ENCODE measurements at places on chromosomes 13 and 19.

DNA sequence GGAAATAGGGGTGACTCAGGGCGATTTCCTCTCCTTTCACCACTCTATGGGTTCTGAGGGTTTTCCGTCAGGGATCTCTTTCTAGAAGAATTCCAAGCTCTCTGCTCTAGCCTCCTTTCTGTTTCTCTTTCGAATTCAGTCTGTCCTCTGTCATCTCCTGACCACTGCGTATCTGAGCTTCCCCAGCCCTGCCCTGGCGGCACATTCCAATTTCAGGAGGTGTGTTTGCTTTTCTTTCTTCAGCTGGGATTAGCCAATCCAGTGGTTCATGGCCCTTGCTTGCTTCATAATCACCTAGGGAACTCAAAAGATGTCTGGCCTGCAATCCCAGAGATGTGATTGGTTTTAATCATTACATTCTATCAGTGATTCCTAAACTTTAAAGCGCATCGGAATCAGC is 9.4 kb downstream of the IFNL2 start:
- DNase-seq: no peak

GRCh38 chr19:47209319-47210179 is 21.4 kb downstream of the BBC3 start:
- DNase-seq: no peak

- DNase-seq: peak; percentile 51
These were observed 5.1 kb upstream of the KRTDAP start for GRCh38 chr19:35495107-35496064.

- DNase-seq: no peak
These were observed 519.9 kb upstream of the SPRY2 start for GRCh38 chr13:80860845-80861244.

DNA sequence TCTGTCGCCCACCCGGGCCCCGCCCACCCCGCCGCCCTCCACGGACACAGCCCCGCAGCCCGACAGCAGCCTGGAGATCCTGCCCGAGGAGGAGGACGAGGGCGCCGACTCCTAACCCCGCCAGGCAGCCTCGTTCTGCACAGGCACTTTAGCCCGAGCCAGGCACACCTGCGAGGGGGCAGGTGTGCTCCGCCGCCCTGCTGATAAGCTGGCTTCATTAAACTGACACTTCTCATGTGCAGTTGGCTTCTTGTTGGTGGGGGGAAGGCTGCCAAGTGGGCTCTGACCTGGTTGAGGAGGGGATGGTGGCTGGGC is 8.2 kb downstream of the IL4I1 start:
- DNase-seq: no peak

- no peak for DNase-seq
These were observed 47.8 kb upstream of the C1QTNF9 start for GRCh38 chr13:24261566-24261965.

- no peak for DNase-seq
These were observed 166.4 kb downstream of the MYO16 start for GRCh38 chr13:108795841-108796240.

DNA sequence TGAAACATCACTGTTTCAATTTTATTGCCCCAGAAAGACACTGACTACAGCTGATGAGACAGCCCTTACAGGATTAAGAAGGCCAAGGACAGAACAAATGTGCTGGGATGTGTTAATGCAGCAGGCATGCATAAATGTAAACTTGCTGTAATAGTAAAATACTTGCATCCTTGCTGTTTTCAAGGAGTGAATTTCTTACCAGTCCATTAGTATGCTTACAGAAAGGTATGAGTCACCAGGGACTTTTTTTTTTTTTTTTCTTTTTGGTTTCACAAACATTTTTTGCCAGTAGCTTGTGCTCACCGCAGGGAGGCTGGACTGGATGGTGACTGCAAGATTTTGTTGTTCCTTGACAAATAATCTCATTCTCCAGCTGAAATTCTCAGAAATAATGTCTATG is 55.1 kb downstream of the GPR180 start:
- no peak for DNase-seq

GRCh38 chr13:32781906-32782305 is 195.7 kb downstream of the PDS5B start:
- no peak for DNase-seq

GRCh38 chr19:54677217-54677616 is 14.4 kb downstream of the LILRB4 start:
- no peak for DNase-seq

- DNase-seq: peak; percentile 86
These were observed 12.6 kb downstream of the XRCC1 start for GRCh38 chr19:43562698-43563241.

GRCh38 chr13:50080911-50081678 is 65.9 kb downstream of the KCNRG start:
- peak; percentile 34 for DNase-seq

GRCh38 chr13:27924529-27925141 is 4.8 kb downstream of the PDX1 start:
- no peak for DNase-seq

DNA sequence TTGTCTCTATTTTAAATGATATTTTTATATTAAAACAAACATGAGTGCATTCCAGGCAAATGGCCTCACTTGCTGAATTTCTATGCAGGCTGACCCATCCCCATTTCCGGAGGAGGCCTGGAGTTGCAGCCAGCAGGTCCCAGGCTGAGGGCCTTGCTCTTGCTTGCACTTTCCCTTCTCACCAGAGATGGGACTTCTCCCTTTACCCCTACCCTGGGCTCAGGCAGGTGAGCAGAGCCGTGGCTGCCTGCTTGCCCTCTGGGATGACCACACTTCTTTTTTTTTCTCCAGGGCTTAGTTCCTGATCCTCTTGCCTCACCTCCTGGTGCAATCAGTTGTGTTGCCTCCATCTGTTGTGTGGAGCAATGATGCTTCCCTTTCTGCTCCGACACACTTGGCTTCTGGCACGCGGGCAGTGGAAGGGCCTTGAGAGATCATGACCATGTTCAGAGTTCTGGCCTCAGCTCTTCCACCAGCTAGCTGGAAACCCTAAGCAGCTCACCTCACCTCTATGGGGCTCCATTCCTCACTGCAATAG is 11.1 kb upstream of the OLFM4 start:
- DNase-seq: no peak

DNA sequence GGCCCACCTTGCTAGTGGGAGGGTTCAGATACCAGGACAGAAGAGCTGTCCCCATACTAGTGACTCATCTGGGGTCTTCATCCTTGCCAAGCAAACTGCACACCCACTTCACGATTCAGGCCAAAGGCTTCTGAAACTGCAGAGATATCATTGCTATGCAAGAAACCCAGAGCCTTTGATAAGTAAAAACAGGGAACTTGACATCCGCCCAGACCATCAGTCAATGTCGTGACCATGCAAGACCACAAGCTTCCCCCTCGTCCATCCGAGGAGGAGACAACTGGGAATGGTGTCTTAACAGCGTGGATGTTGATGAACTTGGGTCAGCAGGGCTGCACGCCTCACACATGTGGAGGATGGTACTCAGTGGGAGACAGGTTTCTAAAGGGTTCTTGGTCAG is 58.0 kb downstream of the ABCC4 start:
- no peak for DNase-seq

GRCh38 chr13:95697052-95697680 is 20.2 kb downstream of the DNAJC3 start:
- no peak for DNase-seq

GRCh38 chr13:94233401-94233800 is 246.1 kb downstream of the DCT start:
- no peak for DNase-seq

DNA sequence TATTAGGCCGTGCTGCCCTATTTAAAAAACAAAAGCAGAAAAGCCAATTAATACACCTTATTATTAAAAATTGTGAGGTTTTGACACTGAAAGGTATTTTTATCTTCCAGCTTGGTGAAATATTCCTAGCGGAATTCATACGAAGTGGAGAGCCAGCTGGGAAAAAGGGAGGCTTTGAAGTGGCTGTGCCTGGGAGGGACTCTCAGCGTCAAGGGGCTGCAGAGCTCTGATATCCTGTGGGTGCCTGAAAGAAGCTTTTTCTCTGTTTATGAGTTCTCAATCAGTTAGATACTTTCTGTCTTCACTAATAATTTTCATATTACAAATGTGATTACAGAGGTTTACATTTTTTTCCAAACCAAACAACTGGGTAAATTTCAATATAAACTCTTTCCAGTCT is 140.2 kb upstream of the MIR17HG start:
- DNase-seq: no peak

DNA sequence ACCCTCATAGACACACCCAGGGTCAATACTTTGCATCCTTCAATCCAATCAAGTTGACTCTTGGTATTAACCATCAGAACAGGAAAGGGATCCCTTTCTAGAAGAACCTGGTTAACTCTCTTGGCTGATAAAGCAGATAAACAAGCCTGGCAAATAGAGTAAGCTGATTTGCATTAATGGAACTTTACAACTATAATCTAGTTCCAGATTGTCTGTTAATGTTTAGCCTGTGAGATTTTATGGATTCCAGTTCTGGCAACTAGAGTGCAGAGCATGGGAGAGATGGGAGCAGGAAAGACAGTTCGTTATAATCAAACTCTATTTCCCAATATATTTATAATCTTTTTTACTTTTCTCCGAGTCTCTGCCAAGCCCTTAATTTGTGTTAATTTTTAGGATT is 272.6 kb upstream of the KLHL1 start:
- no peak for DNase-seq

GRCh38 chr19:29845574-29846176 is 33.9 kb downstream of the CCNE1 start:
- DNase-seq: no peak

GRCh38 chr13:91659256-91660075 is 261.0 kb downstream of the GPC5 start:
- DNase-seq: no peak

DNA sequence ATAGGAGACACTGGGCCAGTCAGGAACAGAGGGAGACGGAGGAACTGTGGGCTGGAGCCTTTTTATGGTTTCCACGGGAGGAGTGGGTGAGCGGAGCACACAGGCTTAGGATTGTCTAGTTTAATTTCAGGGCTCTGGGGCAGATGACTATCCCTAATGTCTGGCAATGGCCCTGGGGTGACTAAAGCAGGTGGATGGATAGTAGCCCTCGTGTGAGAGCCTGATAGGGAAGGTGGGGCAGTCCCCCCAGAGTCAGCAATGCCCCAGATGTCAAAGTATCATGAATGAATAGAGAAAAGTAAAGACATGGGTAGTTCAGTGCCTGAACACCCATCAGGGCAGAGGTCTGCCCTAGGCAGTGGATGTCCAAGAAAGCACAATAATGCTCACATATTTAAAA is 94.2 kb downstream of the ZDHHC20 start:
- DNase-seq: no peak

GRCh38 chr13:42968906-42969305 is 23.1 kb downstream of the EPSTI1 start:
- DNase-seq: no peak

DNA sequence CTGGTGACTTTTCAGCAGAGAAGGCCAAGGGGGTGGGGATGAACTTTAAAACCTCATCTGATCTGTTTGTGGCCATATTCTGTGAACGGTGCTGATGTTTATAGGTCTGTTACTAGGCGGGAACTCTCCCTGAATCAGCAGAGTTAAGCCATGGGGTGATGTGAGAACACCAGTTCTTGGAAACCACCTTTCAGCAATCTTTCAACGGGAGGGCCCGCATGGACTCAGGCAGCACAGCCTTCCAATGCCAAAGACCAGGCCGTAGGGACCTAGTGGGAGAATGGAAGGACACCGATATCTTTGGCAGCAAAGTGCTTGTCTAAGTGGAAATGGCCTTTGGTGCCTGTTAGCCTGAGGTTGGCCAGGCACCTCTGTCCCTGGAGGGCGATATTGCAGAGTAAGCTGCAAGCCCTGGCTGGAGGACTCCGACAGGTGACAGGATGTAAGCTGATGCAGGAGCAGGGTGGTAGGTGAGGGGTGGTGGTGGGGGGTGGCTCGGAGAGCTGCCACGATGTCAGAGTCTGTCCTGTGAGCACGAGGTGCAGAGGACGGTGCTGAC is 57.0 kb downstream of the ERCC5 start:
- DNase-seq: no peak

DNA sequence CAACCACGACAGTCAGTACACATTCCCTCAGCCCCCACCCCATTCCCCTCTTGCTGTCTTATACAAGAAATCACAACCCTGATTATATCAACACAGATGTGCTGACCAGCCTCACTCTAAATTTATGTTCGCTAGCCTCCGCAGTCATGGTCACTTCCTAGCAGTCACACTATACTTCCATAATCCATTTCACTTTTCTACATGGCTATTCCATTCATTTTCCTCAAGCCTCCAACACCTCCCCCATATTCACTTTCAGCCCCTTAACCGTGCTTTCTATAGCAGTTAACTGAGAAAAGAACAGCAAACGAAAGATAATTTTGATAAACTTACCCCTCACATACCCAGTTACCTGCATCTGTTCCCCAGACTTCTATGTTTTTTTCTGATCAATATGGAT is 8.4 kb downstream of the LSM14A start:
- DNase-seq: no peak

DNA sequence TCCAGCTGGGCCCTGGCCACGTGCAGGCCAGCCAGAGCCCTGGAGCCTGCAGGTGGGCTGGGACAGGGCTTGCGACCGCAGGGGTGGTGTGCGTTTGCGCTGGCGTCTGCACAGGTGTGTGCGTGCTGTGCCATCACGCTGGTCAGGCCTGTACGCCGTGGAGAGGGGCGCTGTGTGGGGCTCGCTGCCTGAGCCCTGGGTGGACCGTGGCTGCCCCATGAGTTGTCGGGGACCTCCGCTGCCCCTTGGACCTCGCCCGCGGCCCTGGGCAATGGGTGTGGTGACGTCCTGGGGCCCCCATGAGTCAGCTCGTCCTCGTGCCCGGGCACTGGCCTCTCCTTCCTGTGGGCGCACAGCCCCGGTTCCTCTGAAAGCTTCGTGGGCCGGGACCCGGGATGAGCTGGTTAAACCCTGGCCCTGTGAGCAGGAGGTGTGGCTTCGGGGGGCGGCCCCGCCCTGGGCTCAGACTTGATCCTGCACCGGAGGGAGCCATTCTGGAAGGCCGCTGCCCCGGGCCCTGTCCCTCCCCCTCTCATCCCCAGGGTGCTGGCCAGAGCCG is 6.8 kb downstream of the CSNK1G2 start:
- no peak for DNase-seq

DNA sequence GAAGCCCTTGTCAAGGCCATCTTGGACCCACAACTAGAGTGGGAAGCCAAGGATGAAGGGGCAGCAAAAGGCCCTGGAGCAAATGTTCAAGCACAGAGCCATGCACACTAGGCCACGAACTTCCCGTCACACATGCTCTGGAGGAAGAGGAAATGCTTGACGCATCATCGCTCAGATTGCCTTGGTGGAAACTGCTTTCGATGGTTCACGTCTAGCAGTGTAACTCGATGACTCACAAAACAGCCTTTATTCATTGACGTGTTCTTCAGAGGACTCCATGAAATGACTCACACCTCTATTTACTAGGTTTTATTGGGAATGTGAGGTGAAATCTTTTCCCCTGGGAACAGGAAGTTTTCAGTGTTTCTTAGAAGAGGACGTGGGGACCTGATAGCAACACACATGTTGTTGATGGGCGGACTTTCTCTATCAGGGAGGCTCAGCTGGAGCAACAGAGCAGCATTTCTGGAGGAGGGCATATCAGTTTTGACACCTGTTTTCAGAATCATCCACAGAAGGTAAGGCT is 79.8 kb upstream of the FLT1 start:
- no peak for DNase-seq

GRCh38 chr13:80101040-80101439 is 239.9 kb downstream of the SPRY2 start:
- no peak for DNase-seq

Measured in activated gamma-delta T cell treated with Interleukin-2 at 50 U/mL for 16 hours (primary cell).